HS-5 (cell line): ENCODE measurements at places on chromosomes 6 and 20.

DNA sequence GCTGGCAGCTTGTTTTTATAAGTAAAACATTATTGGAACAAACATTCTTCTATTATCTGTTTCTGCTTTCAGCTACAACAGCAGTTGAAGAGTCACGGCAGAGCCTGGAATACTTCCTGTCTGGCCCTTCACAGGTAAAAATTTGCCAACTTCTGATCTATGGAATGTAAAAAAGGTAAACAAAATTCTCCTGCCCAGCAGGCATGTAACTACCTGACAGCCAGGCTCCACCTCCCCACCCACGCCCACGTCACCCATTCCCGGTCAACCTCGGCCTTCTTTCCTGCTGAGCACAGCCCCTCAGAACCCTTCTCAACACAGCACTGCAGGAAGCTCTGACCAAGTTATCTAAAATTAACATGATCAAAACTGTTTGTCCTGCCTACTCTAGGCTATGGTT lies 166.0 kb downstream of the DLL1 start:
- DNase-seq, result no peak

DNA sequence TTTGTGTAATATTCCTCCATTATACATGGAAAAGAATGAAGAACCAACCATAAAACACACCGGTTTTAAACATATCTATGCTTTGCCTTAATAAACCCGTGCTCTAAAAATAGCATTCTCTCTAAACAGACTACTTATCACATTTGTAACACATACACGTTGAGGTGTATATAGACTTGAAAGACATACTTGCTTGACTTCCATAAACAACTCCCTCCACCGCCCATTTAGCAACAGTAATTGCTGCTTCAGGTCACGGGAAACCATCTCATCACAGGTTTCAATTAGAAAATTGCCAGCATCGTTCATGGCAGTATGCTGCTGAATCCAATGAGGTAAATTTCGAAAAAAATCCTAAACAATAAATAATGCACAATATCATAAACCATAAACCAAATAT lies 174.0 kb downstream of the SYNE1 start:
- no peak for DNase-seq

GRCh38 chr6:166997768-166998255 lies 1.4 kb upstream of the CEP43 start:
- peak; percentile 49 for DNase-seq

GRCh38 chr6:123715006-123715863 lies 78.5 kb upstream of the TRDN start:
- peak; percentile 15 for DNase-seq

DNA sequence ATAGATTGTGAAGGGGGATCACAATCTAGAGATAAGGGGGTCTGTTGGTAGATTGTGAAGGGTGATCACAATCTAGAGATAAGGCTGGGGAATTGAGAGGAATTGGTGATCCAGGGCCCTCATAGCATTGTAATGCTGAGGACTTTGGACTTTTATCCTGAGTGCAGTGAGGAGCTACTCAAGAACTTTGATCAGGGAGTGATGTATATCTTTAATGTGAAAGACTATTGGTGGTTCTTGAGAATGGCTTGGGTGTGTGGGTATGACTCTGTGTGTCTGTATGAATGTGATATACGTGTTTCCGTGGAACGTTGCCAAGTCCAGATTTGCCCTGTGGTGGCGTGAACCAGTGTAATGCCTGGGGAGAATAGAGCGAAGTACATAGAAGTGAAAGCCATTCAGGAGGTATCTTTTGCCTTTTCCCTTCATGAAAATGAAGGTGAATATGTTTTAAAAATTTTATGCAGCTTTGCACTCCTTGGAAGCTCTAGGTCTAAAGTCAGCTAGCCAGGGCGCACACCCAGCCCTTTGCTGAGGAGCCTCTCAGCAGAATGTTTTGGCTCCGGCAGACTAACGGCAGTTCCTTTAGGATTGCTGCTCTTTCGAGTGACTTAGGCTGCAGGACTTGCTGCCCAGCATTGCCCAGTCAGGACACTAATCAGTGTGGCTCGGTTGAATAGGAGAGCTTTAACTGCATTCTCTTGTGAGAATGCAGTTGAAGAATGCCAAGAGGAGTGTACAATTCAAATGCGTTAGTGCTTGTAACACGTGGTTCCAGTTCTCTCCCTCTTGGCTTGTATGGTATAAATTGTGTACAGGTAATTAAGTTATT lies 3.5 kb downstream of the ZFAND3 start:
- DNase-seq, result no peak

- no peak for DNase-seq
Observed at GRCh38 chr20:50712771-50713656, 18.4 kb upstream of the PARD6B start.
